Activated naive CD8-positive, alpha-beta T cell treated with anti-CD3 and anti-CD28 coated beads, Interleukin-2, amount 10 ng/mL, durations not matched to agents 7 days and 5 days (primary cell): ENCODE measurements at places on chromosomes 13 and 19.

DNA sequence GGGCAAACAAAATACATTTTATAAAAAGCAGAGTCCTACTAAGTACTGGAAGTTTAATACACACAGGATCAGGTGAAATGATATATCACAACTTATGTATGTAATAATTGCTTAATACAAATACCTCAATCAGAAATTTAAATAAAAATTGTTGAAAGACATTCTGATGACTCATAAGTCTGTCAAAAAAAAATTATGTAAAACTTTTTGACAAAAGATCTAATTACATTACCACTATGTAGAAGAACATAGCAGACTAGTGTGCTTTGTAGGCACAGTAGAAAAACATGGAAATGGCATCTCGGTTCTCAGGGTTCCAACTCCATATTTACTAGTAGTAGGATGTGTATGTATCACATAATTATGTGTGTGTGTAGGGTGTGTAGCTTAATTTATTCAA lies 156.2 kb downstream of the DNAJC3 start:
- no peak for DNase-seq

- no peak for DNase-seq
These were observed 1141.0 kb upstream of the PRR20A start for GRCh38 chr13:55999709-56000108.

DNA sequence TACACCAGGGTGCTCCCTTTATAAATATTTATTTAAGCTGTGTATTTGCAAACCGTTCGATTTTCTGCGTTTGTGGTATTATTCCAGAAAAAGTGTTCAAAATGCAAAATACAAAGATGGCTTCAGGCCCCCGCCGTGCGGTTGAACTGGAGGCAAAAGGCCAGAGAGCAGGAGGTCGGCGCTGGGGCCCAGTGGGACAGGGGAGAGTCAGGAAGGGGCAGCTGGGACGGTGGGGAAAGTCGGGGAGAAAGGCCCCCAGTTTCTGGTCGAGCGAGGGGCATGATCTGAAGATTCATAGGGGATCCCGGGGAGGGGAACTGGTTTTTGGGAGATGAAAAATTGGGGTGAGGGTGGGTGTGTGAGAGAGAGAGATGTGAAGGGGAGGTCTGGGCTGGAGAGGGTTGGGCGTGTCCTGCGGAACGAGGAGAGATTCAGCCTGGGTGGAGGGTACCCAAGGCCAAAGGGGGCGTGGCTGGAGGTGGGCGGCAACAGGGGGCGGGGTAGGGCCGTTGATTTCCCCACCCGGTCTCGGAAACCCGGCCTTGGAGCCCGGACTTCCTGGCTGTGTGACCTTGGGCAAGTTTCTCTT lies 678 bp downstream of the ISOC2 start:
- DNase-seq: no peak

DNA sequence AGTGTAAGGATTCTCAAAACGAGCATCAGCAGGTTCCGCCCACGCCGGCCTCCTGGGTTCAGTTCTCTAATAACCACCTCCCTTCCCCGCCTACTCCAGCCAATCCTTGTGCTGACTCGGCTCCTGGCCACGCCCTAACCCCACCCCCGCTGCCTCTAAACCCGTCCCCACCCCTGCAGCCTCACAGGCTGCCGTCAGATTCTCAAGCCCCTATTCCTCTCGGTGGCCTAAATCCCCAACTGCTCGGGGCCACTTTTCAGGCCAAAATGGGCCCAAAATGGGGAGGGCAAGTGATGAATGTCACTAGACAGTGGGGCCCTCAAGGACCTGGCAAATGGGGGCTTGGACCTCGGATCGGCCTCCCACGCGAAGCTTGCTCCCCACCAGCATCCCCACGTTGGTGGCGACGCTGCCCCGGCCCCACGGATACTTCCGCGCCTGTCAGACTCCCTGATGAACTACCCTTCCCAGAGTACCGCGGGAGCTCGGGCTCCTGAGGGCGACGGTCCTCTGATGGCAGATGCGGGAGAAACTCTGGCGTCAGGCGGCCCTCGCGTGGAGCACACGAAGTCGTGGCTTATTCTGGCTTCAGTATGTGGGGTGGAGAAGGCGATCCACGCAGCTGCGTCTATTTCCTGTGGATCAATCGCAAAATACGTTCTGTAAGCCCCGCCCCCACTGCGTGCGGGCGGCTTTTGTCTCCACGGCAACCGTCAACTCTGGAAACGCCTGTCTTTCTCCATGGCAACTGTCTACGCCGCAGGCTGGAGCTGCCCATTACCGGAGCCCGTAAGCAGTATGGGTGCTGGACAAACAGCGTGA lies 24.8 kb downstream of the ZNF473 start:
- peak; percentile 71 for DNase-seq

GRCh38 chr19:2282062-2282861 lies at the start of gene PEAK3:
TSS of gene PEAK3 (minus strand) at chr19:2282175. CDS start at chr19:2280931, 1,244 bp downstream.
- DNase-seq: peak; percentile 70

DNA sequence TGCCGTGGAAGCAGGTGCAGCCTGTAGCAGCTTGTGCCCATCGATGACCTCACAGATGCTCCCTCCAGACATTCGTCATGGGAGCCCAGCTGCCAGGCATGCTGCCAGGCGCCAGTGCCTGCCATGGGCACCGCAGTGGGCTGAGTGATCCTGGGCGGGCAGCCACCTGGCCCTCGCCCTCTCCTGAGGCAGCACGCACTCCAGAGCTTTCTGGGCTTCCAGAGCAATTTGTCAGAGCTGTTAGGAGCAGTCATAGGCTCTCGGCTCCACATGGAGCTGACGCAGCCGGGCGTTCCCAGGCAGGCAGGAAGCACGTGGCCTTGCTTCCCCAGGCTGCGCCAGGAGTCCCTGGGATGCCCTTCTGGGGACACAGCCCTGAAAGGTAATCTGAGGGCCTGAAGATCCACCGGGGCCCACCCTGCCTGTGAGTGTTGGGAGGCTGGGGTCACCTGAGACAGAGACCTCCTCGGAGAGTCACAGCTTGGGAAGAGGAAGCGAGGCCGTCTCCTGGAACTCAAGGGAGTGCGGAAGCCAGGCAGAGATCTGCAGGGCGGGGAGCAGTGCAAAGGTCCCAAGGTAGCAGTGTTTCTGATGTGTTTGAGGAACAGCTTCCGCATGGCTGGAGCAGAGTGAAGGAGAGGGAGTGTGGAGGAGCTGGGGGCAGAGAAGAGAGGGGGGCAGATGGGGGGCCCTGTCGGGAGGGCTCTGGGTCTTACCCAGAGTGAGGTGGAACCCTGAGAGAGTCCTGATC lies 50.6 kb downstream of the DPF1 start:
- DNase-seq: no peak

GRCh38 chr13:43805071-43805468 lies 18.3 kb upstream of the ENOX1 start:
- no peak for DNase-seq

DNA sequence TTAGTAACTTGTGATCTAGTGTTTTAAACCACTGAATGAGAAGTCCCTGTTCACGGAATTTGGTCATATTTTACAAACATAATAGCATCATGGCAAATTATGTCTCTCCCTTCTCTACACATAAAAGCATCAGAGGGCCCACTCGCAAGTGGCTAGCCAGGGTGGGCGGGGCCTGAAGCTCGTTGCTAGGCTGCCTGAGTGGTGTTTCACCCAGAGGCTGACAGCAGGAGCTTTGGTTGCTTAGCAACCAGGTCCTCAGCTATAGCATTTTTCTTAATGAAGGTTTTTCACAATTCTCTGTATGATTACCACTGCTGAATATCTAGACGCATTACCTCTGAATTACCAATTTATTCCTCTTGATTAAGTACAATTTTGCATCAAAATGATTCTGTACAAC lies 126.5 kb downstream of the NALCN start:
- no peak for DNase-seq

DNA sequence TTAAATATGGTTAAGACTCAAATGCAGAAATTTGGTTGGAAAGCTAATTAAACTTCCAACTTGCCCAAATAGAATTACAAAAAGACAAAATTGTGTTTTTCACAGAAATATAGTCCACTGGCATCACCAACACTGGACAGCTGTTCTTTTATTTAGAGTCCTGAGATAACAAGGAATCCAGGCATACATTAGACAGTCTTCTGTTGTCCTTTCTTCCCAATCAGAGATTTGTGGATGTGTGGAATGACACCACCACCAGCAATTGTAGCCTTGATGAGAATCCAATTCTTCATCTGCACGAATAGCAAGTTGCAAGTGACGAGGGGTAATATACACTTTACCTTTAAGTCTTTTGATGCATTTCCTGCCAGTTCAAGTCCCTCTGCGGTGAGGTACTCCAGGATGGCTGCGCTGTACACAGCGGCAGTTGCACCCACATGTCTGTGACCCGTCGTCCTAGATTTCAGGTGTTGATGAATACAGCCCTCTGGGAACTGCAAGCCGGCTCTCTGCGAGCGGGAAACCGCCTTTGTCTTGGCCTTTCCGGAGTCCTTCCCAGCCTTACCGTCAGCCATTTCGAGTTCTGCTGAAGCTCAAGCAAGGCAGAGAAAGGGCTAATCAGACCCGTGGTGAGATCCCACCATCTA lies 14.7 kb downstream of the UBAC2 start:
- DNase-seq: peak; percentile 74

GRCh38 chr19:49809941-49810389 lies 3.1 kb downstream of the FUZ start:
- DNase-seq: no peak

- DNase-seq: no peak
These were observed 73.1 kb downstream of the LATS2 start for GRCh38 chr13:20988033-20988908.

DNA sequence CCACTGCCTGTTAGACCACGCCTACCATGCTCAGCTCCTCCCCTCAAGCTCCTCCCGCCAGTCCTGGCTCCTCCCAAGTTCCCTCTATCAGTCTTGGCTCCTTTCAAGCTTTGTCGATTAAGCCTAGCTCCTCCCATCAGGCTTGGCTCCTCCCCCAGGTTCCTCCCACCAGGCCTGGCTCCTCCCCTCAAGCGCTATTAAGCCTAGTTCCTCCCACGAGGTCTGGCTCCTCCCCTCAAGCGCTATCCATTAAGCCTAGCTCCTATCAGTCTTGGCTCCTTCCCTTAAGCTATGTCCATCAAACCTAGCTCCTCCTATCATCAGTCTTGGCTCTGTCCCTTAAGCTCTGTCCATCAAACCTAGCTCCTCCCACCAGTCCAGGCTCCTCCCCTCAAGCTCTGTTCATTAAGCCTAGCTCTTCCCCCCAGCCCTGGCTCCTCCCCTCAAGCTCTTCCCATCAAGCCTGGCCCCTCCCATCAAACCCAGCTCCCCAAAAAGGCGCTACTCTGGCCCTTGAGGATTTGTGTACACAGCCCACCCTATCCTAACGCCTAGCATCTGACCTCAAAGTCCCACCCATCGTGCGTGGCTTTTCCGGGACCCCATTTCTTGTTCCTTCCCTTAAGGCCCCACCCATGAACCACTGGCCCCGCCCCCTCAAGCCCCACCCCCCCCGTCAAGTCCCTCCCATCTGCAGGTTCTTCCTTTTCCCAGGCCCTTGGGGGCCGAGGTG lies 10.0 kb downstream of the CAMSAP3 start:
- DNase-seq: no peak

- no peak for DNase-seq
These were observed 4.6 kb downstream of the ECH1 start for GRCh38 chr19:38826856-38827551.

GRCh38 chr13:98505217-98505616 lies 71.7 kb downstream of the STK24 start:
- no peak for DNase-seq

- DNase-seq: no peak
These were observed 27.4 kb downstream of the EFNA2 start for GRCh38 chr19:1312767-1313694.

GRCh38 chr13:109750221-109750775 lies 36.1 kb downstream of the IRS2 start:
- DNase-seq: no peak

- no peak for DNase-seq
These were observed 15.9 kb upstream of the ZNF681 start for GRCh38 chr19:23774524-23774971.

DNA sequence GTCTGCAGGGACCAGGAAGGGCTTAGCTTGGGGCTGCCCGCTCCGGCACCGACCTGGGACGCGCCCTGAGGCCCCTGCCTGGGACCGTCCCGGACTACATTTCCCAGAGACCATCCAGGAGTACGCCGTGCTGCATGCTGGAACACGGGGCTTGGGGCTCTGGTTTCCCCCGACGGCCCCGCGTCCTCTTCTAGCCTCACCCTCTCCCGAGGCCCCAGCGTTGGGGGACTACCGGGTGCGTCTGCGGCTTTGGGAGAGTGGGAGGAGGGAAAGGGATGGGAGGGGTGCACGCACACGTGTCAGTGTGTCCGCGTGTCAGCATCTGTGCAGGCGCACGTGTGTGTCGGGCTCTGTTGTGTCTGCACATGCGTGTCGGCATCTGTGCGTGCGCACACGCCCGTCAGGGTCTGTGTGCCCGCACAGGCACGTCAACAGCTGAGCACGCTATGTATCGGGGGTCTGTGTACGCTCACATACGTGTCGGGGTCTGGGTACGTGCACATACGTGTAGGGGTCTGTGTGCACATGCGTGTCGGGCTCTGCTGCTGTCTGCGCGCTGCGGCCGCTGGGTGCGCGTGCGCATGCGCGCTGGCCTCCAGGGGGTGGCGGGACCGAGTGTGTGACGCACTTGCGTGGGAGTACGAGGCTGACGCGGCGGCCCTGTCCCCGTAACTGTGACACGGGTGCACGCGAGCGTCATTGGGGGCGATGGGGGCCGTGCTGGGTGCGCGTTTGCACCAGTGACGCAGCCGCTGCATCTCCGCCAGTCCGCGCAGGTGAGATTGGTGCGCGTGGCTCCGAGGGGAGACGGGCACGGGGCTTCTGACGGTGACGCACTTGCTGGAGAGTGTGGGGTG lies at the start of gene ZNF331:
Gene ZNF331 (plus strand): TSS at position 625 of the 857 bp plus-strand sequence. CDS start 31,232 bp downstream, outside the sequence.
- peak; percentile 88 for DNase-seq

GRCh38 chr19:29658221-29658991 lies 6.9 kb upstream of the PLEKHF1 start:
- no peak for DNase-seq

DNA sequence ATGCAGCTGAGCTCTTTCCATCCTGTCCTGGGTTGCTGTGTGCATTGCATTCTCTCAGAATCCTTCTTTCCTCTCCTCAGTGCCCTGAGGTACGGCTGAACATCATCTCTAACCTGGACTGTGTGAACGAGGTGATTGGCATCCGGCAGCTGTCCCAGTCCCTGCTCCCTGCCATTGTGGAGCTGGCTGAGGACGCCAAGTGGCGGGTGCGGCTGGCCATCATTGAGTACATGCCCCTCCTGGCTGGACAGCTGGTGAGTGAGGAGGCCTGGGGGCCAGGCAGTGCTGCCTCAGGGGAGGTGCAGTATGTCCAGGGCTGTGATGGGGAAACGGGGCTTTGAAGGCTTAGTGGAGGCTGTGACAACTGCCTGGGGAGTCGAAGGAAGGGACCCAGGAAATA lies 29.8 kb downstream of the PPP2R1A start:
- no peak for DNase-seq

- no peak for DNase-seq
These were observed 262.1 kb downstream of the ZNF536 start for GRCh38 chr19:30634131-30634830.

GRCh38 chr13:34941436-34941834 lies 635 bp upstream of the NBEA start:
- DNase-seq: no peak

GRCh38 chr13:46051968-46052318 lies 603 bp downstream of the ZC3H13 start:
- DNase-seq: no peak

- DNase-seq: no peak
These were observed 10.9 kb upstream of the SPC24 start for GRCh38 chr19:11166281-11167142.
